ENCODE measurements at places on chromosomes 11 and 22. TPM values are rescaled to one million over a fixed set of nuclear protein-coding genes. Genes with fewer than 3 reads are reported as not detected.

Gene CRACR2B
- total RNA-seq, result 5.0 TPM

Gene TMEM123
- 199 TPM for total RNA-seq

DNA sequence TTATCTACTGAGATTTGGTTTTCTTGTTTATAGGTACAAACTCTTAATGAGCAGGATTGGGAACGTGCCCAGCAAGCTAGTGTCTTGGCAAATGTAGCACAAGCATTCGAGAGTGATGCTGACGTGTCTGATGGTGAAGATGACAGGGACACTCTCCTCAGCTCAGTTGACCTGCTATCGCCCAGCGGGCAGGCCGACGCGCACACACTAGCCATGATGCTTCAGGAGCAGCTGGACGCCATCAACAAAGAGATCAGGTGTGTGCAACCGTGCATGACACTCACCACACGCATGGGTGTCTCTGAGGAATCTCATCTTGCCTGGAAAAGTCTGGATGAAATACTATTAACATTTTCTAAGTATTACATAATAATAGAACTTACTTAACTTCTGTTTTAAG, 54.7 kb upstream of the CTTN start:
- no peak for DNase-seq

DNA sequence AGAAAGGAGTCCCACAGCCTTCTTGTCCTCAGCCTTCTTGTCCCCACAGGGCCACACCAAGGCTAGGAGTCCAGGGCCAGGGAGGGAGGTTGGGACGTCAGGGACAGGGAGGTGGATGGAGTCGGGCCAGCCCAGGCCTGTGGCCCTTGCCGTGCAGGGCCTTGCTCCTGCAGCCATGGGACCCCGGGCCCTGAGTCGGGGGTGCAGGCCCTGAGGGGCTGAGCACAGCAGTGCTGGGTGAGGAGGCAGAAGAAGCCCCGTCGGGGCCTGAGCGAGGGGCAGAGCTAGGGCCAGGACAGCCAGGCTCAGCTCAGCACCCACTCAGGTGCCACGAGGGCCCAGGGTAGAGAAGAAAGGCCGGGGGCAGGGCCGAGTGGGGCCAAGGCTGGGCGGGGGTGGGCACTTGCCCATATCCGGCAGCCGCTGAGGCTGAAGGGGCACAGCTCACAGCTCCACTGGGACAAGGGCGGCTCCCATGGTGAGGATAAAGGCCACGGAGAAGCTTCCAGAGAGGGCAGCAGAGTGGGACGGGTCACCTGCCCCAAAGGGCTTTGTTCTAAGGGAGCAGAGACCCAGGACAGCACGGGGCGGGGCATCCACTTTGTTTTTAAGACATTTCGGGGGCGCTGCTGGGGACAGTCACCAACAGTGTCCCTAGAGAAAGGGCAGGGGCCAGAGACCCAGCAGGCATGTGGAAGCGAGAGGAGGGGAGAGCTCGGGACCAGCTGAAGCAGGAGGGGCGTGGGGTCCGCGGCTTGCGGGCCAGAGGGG, 3.6 kb downstream of the MLC1 start:
- DNase-seq, result no peak

DNA sequence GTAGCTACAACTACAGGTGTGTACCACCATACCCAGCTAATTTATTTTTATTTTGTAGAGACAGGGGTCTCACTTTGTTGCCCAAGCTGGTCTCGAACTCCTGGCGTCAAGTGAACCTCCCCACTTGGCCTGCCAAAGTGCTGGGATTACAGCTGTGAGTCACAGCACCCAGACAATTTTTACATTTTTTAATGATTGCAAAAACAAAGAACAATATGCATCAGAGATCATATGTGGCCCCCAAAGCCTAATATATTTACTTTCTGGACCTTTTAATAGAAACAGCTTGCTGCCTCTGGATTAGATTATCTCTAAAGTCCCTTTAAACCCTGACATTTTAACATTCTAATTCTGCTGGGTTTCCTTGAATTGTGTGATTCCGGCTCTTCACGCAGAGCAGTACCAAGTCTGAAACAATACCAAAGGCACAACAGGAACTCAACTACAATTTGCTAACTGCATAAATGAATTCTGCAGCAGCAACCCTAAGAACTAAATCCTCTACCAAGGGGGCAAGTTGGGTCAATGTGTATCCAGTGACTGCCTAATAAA, 25.0 kb downstream of the RAB30 start:
- no peak for DNase-seq

DNA sequence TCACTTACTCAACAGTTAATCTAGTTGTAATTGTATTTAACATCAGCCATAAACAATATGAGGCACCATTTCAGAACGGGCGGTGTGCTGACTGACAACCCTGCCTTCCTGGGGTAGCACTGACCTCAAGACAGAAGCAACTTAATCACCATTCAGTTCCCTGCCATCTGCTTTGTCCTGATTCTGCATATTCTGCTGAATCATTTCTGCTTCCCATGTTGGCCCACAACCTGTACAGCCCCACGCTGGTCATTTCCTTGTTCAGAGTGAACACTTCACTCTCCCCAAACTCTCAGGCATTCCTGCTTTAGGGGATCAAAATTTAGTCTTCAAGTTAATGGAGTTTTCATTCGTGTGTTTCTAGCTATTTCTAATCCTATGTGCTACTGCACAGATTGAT, 132.3 kb upstream of the ZBED5 start:
- no peak for DNase-seq

- DNase-seq, result no peak
These were observed 13.3 kb downstream of the LDHAL6A start for GRCh38 chr11:18468961-18469360.

All from NCI-H460 (cell line).